Gastroesophageal sphincter (tissue), 4 donors: ENCODE measurements at places on chromosomes 16 and 17. TPM values are rescaled to one million over a fixed set of nuclear protein-coding genes. Genes with fewer than 3 reads are reported as not detected.

KRTAP1-5 gene
- not detected for total RNA-seq

TOP2A gene
- 0.62 TPM for total RNA-seq

DNA sequence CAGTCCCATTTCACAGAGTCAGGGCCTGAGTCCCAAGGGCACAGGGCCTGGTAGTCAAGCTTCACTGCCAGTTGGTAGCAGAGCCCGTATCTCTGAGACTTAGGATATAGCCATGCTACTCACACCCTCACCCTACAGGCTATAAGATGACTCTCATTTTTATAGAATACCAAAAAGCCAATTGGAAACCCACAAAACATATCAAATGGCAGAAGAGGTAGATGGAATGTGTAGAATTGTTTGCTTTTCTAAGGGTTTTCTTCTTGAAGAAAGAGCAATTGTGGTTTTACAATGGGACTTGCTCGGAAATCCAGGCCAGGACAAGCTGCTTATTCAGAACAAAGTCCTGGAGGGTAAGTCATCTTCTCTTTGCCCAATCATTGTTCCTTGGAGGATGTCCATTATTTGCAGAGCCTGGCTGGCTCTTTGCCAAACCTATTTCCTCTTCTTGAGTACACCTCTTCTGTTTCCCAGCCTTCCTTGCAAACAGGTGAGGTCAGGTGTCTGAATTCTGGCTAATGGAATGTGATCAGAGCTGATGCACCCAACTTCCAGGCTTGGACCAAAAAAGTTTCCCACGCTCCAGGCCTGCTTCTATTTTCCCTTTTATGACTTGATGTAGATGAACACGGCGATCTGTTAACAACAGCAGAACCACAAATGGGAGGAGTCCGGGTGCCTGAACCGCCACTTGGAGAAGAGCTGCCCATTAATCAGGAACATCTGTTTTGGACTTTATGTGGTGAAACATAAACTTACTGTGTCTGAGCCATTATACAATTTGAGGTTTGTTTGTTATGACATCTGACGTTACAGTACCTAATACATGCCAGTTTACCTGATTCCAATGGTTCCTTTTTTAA, 16.9 kb upstream of the CCL22 start:
- no peak for ATAC-seq

- ATAC-seq, result peak; percentile 22
These were observed 9.5 kb downstream of the MTMR4 start for GRCh38 chr17:58504826-58505351.

DNA sequence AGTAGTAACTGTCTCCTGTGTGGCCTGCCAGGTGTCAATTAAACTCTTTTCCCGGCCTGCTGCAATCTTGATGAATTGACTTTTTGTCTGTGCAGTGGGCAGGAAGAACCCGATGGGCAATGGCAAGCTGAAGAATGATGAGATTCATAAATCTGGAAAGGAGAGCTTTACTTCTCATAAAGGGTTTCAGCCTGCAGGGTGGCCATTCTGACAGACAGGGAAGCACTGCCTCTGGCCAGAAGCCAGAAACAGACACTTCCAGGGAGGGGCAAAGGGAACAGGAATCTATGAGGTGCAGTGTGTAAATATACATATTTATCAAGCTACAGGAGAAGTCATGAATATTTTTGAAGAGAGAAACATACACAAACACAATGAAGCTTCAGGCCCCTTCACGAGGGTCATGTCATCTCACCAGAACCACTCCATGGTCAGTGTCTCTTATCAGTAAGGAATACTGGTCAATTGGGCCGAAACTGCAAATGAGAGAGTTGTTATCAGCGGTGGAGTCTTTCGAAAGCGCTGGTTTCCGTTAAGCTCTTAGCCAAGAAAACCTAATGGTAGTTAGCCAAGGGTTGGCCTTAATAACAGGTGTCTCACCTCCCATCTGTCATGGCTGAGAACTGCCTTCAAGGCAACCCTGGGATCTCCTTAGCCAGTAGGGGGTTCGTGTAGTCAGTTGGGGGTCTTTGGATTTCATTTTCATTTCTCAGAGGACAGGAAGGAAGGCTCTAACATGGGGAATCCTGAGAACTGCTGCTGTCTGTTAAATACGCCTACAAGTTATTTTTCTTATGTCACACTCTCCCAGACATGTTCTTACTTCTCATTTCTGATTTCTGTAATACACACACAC, 1.2 kb upstream of the NARF start:
- no peak for ATAC-seq

GRCh38 chr17:67258821-67259468, 13.9 kb upstream of the HELZ start:
- ATAC-seq, result no peak

GRCh38 chr17:33328129-33328528, 35.0 kb upstream of the ASIC2 start:
- no peak for ATAC-seq
